Ovary (tissue), 10 donors: ENCODE measurements at places on chromosomes 2 and 18. TPM values are rescaled to one million over a fixed set of nuclear protein-coding genes. Genes with fewer than 3 reads are reported as not detected.

DNA sequence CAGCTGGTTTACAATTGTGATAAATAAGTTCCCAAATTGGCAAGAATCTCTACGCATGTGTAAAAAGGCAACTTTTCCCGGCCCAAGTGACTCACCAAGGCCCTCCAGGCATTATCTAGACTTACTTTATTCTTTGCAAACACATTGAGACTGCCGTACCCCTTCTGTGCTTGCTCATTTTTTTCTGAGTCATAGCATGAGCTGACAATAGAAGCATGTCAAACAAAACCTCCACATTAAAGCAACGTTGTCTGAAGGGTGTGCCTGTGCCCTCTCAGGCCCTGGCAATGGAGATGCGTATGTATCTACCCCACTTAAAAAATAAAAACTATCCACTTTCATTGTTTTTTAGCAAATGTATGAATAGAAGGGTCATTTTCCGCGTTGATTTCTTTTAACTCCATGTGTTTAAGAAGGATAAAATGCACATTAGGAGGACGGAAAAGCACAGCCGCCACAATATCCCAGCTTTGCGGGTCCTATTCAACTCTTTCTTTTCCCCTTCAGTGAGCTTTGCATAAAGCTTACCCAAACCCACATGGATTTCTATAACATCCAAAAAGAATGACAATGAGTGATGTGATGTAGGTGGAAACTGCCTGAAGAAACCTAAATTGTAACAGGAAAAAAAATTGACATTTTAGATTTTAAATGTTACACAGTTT, 298.2 kb downstream of the CDCA7 start:
- H3K4me1 ChIP-seq, result no peaks in the 10 kb centered on the region
- DNase-seq, result no peak
- H3K4me3 ChIP-seq, result no peak overlapping the region
- H3K27ac ChIP-seq, result no peak overlapping the region
- no peaks in the 10 kb centered on the region for H3K27me3 ChIP-seq
- H3K36me3 ChIP-seq, result no peaks in the 10 kb centered on the region

GRCh38 chr2:25324905-25325592, 16.7 kb downstream of the DNMT3A start:
- no peak overlapping the region for H3K4me3 ChIP-seq
- H3K27me3 ChIP-seq, result no peaks in the 10 kb centered on the region
- peak overlapping the region; percentile 24 for H3K27ac ChIP-seq
- peak; percentile 75 for DNase-seq
- no peaks in the 10 kb centered on the region for H3K36me3 ChIP-seq
- peaks cover 8% of the 10 kb centered on the region for H3K4me1 ChIP-seq

- peaks cover 39% of the 10 kb centered on the region for H3K4me1 ChIP-seq
- no peaks in the 10 kb centered on the region for H3K27me3 ChIP-seq
- H3K36me3 ChIP-seq, result no peaks in the 10 kb centered on the region
- no peak overlapping the region for H3K27ac ChIP-seq
- H3K4me3 ChIP-seq, result no peak overlapping the region
These were observed 77.8 kb downstream of the CTIF start for GRCh38 chr18:48616484-48617255.

DNA sequence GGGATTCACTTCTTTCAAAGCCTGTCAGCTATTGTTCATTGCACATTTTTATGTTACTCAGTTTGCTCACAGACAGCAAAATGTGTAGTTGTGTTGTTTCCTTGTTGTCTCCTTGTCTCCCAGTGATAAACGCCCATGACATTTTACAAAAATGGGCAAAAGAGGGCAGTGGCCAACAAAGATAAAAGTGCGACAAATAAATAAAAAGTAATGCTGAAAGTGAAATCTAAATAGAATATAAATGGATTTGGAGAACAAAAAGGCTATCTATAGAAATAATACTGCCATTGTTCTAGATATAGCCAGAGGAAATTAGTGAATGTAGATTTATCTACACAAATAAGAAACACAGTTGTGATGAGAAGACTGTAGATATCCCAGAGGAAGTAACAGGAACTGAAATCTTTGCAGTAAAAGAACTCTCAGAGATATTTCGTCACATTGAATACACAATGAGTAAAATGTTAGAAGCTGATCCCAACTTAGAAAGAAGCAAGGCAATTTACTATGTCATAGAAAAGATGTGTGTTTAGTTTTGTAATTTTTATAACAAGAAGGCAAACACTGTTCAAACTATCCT, 1186.2 kb upstream of the FAM98A start:
- H3K27ac ChIP-seq, result no peak overlapping the region
- DNase-seq, result no peak
- H3K4me3 ChIP-seq, result no peak overlapping the region

- H3K4me1 ChIP-seq, result peaks cover 21% of the 10 kb centered on the region
- no peak overlapping the region for H3K4me3 ChIP-seq
- H3K27ac ChIP-seq, result no peak overlapping the region
- DNase-seq, result no peak
- no peaks in the 10 kb centered on the region for H3K27me3 ChIP-seq
- H3K36me3 ChIP-seq, result no peaks in the 10 kb centered on the region
These were observed 34.0 kb downstream of the IL1R2 start for GRCh38 chr2:102025583-102026267.

GRCh38 chr18:69727912-69728572, 219.6 kb downstream of the CD226 start:
- no peak overlapping the region for H3K27ac ChIP-seq
- DNase-seq, result no peak
- no peaks in the 10 kb centered on the region for H3K4me1 ChIP-seq
- no peaks in the 10 kb centered on the region for H3K27me3 ChIP-seq

DNA sequence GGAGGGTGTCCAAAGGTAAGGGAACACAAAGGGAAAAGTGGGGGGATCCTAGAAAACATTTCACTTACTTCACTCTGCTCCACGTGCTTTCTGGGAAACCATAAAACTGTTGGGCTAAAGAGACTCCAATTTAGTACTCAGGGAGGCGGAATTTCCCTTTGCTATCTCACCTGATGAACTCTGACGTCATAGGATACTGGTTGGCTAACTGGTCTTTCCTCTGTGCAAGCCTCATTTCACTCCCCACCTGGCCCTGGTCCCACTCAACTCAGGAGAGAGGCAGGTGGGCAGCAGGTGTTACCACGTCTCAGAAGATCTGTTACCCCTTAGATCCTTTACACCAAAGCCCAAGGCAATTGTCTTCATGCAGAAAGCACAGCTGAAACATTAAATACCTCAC, 51.8 kb upstream of the PMAIP1 start:
- H3K4me3 ChIP-seq, result no peak overlapping the region
- no peak for DNase-seq
- H3K4me1 ChIP-seq, result no peaks in the 10 kb centered on the region
- no peak overlapping the region for H3K27ac ChIP-seq

DNA sequence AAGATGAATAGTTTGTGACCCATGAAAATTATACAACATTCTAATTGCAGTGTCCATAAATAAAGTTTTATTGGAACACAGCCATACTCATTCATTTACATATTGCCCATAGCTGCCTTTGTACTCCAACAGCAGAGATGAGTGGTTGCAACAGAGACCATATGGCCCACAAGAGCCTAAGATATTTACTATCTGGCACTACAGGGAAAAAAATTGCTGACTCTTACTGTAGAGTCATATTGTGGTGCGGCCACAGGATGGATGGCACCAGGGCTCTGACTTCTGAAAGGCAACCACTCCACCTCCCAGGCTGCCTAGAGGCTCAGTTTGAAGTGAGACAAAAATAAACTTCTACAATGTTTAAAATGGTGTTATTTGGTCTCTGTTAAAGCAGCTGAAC, 404.0 kb upstream of the ATP5MC3 start:
- H3K4me1 ChIP-seq, result no peaks in the 10 kb centered on the region
- H3K27me3 ChIP-seq, result no peaks in the 10 kb centered on the region
- DNase-seq, result no peak
- no peak overlapping the region for H3K27ac ChIP-seq
- H3K36me3 ChIP-seq, result no peaks in the 10 kb centered on the region

GRCh38 chr2:130336877-130337734, 5.6 kb upstream of the IMP4 start:
- no peaks in the 10 kb centered on the region for H3K4me1 ChIP-seq
- H3K4me3 ChIP-seq, result no peak overlapping the region
- peak; percentile 56 for DNase-seq
- H3K27me3 ChIP-seq, result no peaks in the 10 kb centered on the region
- H3K36me3 ChIP-seq, result no peaks in the 10 kb centered on the region

GRCh38 chr18:45137087-45137419, 456.4 kb downstream of the SETBP1 start:
- no peak overlapping the region for H3K4me3 ChIP-seq
- H3K36me3 ChIP-seq, result no peaks in the 10 kb centered on the region
- no peaks in the 10 kb centered on the region for H3K4me1 ChIP-seq
- no peak for DNase-seq
- H3K27ac ChIP-seq, result no peak overlapping the region

DNA sequence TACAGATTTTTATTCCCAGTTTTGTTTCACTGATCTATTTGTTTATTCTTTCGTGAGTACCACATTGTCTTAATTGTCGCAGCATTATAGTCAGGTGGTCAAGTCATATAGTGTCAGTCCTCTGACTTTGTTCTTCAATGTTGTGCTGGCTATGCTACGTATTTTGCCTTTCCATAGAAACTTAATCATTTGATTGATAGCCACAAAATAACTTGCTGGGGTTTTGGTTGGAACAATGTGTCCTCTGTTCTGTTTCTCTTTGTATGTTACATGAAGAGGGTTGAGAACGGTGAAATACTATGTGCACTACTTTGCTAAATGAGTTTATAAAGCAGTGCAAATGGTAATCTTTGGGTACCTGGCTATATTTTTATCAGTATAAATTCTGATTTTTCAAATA, 64.9 kb upstream of the TTC27 start:
- DNase-seq, result no peak
- no peak overlapping the region for H3K4me3 ChIP-seq
- no peaks in the 10 kb centered on the region for H3K27me3 ChIP-seq
- no peaks in the 10 kb centered on the region for H3K4me1 ChIP-seq
- H3K27ac ChIP-seq, result no peak overlapping the region
- H3K36me3 ChIP-seq, result no peaks in the 10 kb centered on the region

- no peak overlapping the region for H3K4me3 ChIP-seq
- no peak for DNase-seq
- H3K4me1 ChIP-seq, result no peaks in the 10 kb centered on the region
- H3K27me3 ChIP-seq, result no peaks in the 10 kb centered on the region
- no peak overlapping the region for H3K27ac ChIP-seq
These were observed 30.9 kb upstream of the EGR4 start for GRCh38 chr2:73324126-73324725.

- H3K27me3 ChIP-seq, result no peaks in the 10 kb centered on the region
- H3K36me3 ChIP-seq, result no peaks in the 10 kb centered on the region
- DNase-seq, result no peak
These were observed 4.8 kb downstream of the ATOH8 start for GRCh38 chr2:85758361-85759256.

DNA sequence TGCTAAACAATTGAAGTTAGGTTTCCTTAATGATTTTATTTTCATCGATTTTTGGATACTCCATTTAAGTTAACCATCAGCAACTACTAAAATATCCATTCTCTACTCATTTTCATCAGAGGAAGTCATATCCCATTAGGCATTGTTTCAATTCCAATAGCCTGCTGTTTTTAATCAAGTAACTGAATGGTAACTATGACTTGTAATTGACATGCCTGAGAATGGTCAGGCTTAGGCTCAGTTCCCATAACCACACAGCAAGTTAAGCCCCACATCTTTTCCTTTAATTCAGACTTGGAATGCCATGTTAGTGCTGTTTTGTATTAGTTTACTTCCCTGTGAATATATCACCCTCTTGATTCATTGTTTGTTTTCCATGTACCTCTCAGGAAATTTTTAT, 398.8 kb downstream of the ARHGAP15 start:
- no peak overlapping the region for H3K27ac ChIP-seq
- H3K4me1 ChIP-seq, result peaks cover 5% of the 10 kb centered on the region
- no peaks in the 10 kb centered on the region for H3K36me3 ChIP-seq
- no peaks in the 10 kb centered on the region for H3K27me3 ChIP-seq

- H3K27ac ChIP-seq, result no peak overlapping the region
- H3K4me3 ChIP-seq, result no peak overlapping the region
- H3K27me3 ChIP-seq, result no peaks in the 10 kb centered on the region
- H3K4me1 ChIP-seq, result no peaks in the 10 kb centered on the region
These were observed 173.7 kb downstream of the ACKR3 start for GRCh38 chr2:236743039-236743920.

DNA sequence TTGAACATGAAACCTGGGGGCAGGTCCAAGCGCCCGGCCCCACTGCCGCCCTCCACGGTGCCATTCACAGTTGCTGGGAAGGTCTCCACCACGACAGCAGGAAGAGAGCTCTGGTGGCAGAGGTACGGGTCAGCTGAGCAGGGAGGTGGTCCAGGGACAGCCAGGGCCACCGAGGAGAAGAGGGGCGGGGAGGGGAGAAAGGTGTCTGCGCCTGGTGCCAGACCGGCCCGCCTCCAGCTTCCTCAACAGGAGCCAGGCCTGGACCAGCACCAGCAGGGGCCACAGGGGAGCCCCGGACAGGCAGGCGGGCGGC, 56.2 kb downstream of the BIN1 start:
- H3K4me1 ChIP-seq, result no peaks in the 10 kb centered on the region
- no peak overlapping the region for H3K4me3 ChIP-seq
- no peaks in the 10 kb centered on the region for H3K27me3 ChIP-seq
- no peaks in the 10 kb centered on the region for H3K36me3 ChIP-seq

Gene CROCC2
- 1.6 TPM for total RNA-seq

Gene SETBP1
- total RNA-seq, result 33.3 TPM

Gene MBD1
- 61.7 TPM for total RNA-seq

Gene KLHL29
- total RNA-seq, result 3.0 TPM

Gene SLC9A2
- total RNA-seq, result not detected

Gene CYS1
- 14.2 TPM for total RNA-seq

Gene EVA1A
- 5.0 TPM for total RNA-seq
